Brain (organoid and tissue), 16 donors: ENCODE measurements at places on chromosomes 6 and 20.

DNA sequence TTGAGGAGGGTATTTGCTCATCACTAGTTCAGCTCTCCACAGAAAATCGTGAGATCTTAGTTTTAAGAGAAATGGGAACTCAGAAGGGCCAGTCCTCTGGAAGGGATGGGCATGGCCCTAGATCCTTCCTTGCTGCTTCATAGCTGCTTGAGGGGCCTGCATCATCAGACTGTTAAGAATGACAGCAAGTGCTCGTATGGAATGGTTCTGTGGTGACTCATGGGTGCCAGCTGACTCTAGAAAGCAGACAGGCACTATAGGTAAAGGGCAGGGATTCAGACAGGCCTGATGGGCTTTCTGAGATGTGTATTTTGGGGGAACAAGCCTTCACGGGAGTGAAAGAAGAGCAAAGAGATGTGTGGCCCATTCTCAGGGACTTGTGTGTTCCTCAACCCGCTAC, 90.8 kb downstream of the MYLK4 start:
- no peak for DNase-seq

GRCh38 chr20:5834436-5835005, 84.3 kb downstream of the SHLD1 start:
- DNase-seq, result no peak

GRCh38 chr6:46734867-46735719, at the start of gene PLA2G7:
Gene PLA2G7 (minus strand): TSS chr6:46735375. CDS start chr6:46722891, 12,484 bp downstream.
- DNase-seq, result peak; percentile 37

DNA sequence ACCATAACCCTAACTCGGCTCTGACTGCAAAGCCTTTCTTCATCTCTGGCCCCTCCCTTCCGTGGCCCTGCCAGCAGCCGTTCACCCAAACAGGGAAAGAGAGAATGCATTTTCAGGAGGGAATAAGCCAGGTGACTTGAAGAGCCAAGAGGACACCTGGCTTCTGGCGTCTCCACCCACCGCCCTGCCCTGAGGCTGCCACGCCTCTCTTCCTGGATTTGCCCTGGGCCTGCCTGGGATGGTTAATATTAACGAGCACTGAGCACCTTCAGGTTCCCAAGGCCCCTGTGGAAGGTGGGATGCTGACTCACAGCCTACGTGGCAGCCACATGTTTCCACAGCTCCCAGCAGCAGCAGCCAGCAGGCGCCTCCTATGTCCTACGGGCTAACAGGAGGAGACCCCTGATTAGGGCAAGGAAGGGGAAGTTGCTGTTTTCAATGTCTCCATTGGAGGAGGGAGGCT, 138.0 kb upstream of the RREB1 start:
- no peak for DNase-seq

GRCh38 chr6:163281634-163282033, 132.9 kb upstream of the QKI start:
- DNase-seq, result no peak

DNA sequence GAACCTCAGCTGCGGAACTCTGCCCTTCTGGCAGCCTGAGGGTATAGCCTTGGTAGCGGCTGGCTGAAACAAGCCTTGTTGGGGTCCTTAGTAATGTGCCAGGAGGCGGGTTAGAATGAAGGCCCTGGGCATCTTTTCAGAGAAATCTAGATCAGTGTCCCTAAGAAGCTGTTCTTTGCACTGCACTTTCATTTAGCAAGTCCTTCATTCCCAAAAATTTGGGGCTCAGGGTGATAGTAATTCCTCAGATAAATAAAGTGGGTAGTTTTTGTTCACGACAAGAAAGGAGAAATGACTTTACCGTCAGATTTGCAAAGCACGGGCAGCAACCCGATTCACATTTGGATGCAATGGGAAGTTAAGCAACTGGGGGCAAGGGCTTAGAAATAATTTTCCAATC, 3.2 kb downstream of the INSM1 start:
- peak; percentile 44 for DNase-seq

DNA sequence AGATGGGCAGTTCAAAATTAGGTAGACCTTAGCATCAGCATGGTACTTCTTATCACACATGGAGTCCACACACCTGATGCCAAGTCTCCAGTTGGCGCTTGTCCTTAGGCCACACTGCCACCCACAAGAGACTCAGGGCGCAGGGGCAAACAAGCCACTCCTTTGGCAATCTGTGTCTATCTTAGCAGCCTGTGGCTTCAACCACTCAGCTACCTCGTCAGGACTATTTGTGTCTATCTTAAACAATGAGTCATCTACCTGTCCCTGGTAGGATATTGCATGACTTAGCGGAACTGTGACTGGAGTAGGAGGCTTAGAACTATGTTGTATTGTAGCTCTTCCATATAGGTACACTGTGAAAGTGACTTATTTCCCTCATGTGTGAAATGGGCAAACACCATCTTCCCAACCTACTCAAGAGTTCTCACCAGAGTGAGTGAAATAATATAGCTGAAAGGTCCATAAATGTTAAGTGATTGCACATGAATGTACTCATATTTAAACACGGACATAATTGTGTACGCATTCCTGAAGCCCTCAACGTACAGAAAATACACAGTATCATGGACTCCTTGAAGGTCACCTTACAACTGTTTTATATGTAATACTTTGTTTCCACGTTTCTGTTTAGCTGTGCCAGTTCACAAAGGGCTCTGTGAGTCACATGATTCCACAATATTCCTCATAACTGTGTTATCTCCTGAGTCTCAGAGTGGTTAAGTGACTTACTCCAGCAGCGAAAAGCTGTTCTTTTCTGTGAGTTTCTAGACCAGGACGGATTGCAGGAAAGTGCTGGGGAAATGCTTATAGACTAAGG, 1.6 kb downstream of the TRIM27 start:
- DNase-seq, result no peak

GRCh38 chr20:53413186-53413631, 180.4 kb downstream of the ZNF217 start:
- DNase-seq, result no peak

DNA sequence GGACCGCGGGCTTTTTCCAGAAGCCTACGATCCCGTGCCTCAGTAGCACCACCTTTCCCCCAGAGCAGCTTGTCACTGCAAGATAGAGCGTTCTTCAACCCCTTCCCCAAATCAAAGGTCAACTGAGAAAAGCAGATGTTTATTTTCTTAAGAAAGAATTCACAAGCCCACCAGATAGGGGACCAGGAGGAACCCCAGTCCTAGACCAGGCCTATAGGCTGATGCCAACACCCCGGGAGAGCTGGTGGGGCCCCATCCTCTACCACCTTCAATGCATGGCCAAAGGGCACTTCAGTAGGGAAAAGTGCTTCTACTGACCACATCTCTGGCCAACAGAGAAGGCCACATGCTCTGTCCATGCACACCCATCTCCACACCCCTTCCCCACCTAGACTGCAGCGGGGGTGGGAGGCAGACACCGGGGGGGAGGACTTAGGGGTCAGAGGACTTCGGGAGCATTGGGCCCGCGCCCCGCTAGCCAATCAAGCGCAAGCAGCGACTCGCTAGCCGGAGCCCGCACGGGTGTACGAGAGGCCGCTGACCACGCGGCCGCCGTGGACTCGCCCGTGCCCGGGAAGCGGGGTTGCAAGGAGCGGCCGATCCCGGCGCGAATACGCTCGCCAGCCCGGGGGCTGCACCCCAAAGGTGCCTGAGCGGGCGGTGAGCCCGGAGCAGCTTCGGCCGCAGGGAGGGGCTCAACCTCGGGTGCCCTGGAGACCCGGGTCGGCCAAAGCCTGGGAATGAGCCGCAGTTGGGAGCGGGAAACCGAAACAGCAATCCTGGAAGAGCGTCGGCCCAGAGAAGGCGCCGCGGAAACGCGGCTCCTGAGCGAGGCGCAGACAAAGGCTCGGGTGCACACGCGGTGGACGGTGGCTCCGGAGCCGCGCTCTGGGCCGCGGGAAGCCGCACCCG, 2.8 kb downstream of the PDE10A start:
- peak; percentile 71 for DNase-seq

DNA sequence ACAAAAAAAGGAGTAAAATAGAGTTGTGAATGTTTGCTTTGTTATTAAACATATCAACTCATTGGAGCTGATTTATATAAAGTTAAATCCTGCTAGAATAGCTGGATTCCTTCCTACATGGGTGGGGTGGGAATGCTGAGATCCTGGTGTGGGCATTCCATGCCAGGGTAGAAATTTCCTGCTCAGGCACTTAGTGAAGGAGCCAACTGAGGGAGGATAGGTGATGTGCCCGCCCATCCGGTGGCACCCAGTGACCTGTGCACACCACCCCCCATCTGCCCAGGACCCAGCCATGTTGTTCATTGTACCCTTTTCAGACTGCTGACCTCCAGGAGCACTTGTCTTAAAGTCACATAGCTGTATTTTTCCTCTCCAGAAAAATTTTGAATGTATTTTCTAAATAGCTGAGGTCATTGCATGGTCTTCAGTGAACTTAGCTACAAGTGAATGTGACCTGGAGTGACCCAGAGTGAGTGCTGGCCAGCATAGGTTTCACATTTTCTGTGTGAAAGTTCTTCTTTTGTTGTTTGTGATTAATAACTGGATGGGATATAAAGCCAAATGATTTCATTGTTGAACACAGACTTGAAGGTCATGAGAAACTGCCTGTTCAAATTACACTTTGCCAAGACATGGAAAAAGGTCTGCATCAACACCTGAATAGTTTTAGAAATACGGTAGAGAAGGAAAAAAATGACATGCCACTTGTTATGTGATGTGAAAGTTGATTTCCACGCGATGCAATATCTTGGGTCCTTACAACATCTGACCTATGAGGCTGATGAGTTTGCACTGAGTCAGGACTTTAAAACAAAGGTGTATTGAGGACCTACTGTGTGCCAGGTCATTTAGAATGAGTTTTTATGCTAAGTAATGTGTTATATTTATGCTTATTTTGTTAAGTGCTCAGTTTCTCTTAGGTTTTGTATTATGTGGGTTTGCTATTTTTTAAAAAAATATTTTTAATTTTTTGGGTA, 77.2 kb downstream of the UTRN start:
- DNase-seq, result no peak

GRCh38 chr20:48901326-48901725, 20.2 kb upstream of the ARFGEF2 start:
- DNase-seq, result no peak
